Activated CD4-positive, alpha-beta T cell treated with anti-CD3 and anti-CD28 coated beads, Interleukin-2, amount 10 ng/mL, durations not matched to agents 24 days and 14 days (primary cell): ENCODE measurements at places on chromosomes 12 and 14.

DNA sequence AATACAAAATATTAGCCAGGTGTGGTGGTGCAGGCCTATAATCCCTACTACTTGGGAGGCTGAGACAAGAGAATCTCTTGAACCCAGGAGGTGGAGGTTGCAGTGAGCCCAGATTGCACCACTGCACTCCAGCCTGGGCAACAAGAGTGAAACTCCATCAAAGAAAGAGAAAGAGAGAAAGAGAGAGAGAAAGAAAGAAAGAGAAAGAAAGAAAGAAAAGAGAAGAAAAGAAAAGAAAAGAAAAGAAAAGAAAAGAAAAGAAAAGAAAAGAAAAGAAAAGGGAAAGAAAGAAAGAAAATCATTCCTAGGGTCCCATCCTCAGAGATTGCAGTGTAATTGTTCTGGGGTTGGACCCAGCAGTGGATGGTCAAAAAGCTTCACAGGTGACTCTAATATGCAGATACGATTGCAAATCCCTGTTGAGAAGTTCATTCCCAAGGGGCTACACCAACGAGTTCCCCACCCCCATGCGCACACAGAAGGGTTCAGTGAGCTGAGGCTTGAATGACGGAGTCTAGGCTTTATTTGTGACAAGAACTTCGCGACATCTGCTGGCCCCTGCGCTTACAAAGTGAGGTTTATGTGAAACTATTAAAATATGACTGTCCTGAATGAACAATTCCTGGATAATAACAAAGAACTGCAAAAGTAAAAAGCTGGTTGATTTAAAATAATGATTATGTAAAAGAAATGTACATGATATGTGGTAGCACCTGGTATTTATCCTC is 17.4 kb upstream of the RNASE12 start:
- no peaks in the 10 kb centered on the region for H3K36me3 ChIP-seq
- H3K4me3 ChIP-seq: no peak overlapping the region
- H3K4me1 ChIP-seq: peaks cover 4% of the 10 kb centered on the region
- no peaks in the 10 kb centered on the region for H3K27me3 ChIP-seq
- no peak overlapping the region for H3K27ac ChIP-seq

GRCh38 chr12:15856097-15856982 is 25.8 kb upstream of the STRAP start:
- H3K4me1 ChIP-seq: no peaks in the 10 kb centered on the region
- H3K27ac ChIP-seq: no peak overlapping the region
- no peaks in the 10 kb centered on the region for H3K36me3 ChIP-seq
- peak; percentile 88 for DNase-seq

DNA sequence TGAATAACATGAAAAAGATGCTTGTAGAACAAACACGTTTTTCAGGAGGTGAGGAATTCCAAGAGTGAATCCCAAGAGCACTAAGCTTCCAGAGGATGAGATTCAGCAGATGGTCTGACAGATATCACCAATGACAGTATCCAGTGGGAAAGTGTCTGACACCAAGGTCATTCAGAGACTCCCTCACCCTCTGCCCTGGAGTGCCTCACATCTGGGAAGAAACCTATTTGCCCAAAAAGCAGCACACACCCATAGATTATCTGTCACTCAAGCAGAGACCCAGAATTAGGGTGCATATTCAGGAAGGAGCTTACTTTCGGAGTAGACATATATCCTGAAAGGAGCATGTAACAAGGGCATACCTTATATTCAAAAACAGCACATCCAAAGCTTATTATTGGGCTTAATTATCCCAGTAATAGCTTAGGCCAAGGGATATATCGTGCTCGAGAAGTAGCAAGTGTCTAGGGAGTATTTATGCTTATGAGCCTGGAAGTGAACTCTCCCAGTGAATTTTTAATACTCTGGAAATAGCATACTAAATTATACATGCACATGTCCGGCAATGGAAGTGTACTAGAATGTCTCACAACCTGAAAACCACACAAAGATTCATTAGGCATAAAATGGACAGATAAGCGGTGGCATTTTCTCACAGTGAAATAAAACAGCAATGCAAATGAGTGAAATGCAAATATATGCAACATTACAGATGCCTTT is 998.1 kb upstream of the TMEM132C start:
- no peak overlapping the region for H3K27ac ChIP-seq
- H3K4me3 ChIP-seq: no peak overlapping the region
- H3K36me3 ChIP-seq: no peaks in the 10 kb centered on the region
- no peak for DNase-seq
- H3K27me3 ChIP-seq: no peaks in the 10 kb centered on the region

- H3K4me3 ChIP-seq: peak within 1 kb of the TSS; percentile 30
- H3K27ac ChIP-seq: no peak within 1 kb of the TSS
- DNase-seq: no peak
- H3K27me3 ChIP-seq: no peaks in the 10 kb centered on the region
- peaks cover 35% of the 10 kb centered on the region for H3K4me1 ChIP-seq
- no peaks in the 10 kb centered on the region for H3K36me3 ChIP-seq
These were observed at the start of gene TNS2 for GRCh38 chr12:53049571-53050318. TNS2 (plus strand) TSS chr12:53050065; CDS start chr12:53050186, 121 bp downstream.

DNA sequence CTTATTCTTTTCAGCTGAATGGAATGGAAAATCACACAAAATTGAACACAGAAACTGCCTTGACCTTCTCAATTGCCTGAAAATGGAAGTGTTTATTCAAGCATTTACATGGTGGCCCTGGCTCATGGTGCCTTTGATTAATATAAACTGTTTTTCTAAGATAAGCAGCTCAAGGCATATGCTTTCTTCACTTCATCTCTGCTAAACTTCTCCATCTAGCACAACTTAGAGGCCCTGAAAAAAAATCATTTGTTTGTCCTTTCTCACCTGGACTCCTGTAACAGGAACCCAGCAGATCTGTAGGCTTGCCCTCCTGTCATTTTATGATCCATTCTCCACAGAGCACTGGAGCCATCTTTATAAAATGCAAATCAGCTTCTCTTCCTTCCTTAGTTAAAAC is 117.5 kb upstream of the KRR1 start:
- H3K27ac ChIP-seq: no peak overlapping the region
- H3K27me3 ChIP-seq: peaks cover 15% of the 10 kb centered on the region
- DNase-seq: no peak
- no peaks in the 10 kb centered on the region for H3K4me1 ChIP-seq
- no peaks in the 10 kb centered on the region for H3K36me3 ChIP-seq

- no peak for DNase-seq
- no peaks in the 10 kb centered on the region for H3K4me1 ChIP-seq
- H3K27ac ChIP-seq: no peak overlapping the region
- no peak overlapping the region for H3K4me3 ChIP-seq
These were observed 68.6 kb downstream of the HMGA2 start for GRCh38 chr12:65892841-65893251.

DNA sequence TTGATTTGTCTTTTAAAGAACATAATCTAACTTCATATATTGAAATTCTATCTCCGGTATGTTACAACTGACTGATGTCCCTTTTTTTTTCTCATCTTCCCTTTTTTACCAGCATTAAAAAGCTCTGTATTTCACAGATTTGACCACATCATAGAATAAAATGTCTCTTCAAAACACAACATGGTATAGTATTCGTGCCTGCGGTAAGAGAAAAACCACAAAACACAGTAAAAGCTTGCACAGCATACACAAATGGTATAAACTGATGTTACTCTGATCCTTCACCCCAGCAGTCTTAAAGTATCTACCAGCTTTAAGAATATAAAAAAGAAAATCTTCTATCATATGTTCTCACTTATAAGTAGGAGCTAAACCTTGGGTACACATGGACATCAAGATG is 83.4 kb downstream of the HECTD1 start:
- DNase-seq: peak; percentile 83
- H3K36me3 ChIP-seq: peaks cover 56% of the 10 kb centered on the region
- H3K4me1 ChIP-seq: peaks cover 28% of the 10 kb centered on the region
- H3K4me3 ChIP-seq: peak overlapping the region; percentile 46
- H3K27ac ChIP-seq: peak overlapping the region; percentile 73
- no peaks in the 10 kb centered on the region for H3K27me3 ChIP-seq
